Heart right ventricle (tissue), 16 donors: ENCODE measurements at places on chromosomes 12 and 14. TPM values are rescaled to one million over a fixed set of nuclear protein-coding genes. Genes with fewer than 3 reads are reported as not detected.

The SLCO1A2 gene
- total RNA-seq: not detected

The HAL gene
- total RNA-seq: 0.59 TPM

The ACSM4 gene
- total RNA-seq: not detected

The OTOGL gene
- 0.25 TPM for total RNA-seq

The FBLN5 gene
- total RNA-seq: 82.8 TPM

The FBRSL1 gene
- total RNA-seq: 51.3 TPM

The NR2C1 gene
- total RNA-seq: 43.1 TPM

The HHIPL1 gene
- total RNA-seq: 0.90 TPM

The C14orf132 gene
- total RNA-seq: 10.3 TPM

The CMTM5 gene
- not detected for total RNA-seq

The ANO2 gene
- 11.7 TPM for total RNA-seq

The NOVA1 gene
- total RNA-seq: 3.5 TPM

The HPD gene
- 0.88 TPM for total RNA-seq

The KRT8 gene
- 106 TPM for total RNA-seq

The REM2 gene
- total RNA-seq: 0.19 TPM

The A2M gene
- 610 TPM for total RNA-seq

The CCDC88C gene
- 2.4 TPM for total RNA-seq

The TAMALIN gene
- 47.0 TPM for total RNA-seq

The PTHLH gene
- total RNA-seq: 2.0 TPM

The CYP46A1 gene
- total RNA-seq: 4.7 TPM
